ENCODE measurements at places on chromosomes 16 and 17.

GRCh38 chr16:89581861-89582563 lies 6.5 kb downstream of the CPNE7 start:
- DNase-seq: no peak

DNA sequence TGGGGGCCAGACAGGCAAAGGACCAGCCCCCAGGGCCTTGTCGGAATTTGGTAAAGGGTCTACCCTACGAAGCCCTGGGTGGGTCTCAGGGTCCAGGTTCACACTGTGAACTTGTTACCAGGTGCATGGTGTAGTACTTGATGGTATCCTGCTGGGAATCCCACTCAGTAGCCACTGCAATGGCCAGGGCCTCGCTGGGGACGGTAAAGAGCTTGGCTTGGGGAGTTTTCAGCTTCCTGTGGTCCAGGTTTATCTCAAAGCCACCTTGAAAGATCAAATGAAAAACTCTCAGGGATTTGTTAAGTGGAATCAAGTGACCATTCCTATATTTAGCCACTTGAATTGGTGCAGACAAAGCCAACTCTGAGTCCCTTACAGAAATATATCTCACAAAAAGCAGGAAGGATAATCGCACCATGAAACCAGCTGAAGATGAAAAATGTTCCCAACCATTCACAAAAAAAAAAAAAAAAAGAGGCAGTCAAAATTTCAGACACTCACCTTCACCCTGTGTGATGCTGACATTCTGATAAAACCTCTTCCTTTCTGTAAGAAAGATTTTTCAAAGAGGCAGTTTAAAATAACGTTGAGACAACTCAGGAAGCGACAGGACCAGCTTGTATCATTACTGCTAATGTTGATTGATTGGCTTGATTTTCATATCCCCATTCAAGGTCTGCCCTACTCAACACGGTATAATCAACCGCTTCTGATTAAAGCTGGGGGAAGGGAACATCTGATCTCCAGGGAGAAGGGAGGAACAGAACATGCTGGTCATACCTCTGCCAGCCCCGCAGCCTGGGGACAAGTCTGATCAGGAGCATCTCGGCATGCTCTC lies 10.6 kb downstream of the ATPAF2 start:
- DNase-seq: no peak

DNA sequence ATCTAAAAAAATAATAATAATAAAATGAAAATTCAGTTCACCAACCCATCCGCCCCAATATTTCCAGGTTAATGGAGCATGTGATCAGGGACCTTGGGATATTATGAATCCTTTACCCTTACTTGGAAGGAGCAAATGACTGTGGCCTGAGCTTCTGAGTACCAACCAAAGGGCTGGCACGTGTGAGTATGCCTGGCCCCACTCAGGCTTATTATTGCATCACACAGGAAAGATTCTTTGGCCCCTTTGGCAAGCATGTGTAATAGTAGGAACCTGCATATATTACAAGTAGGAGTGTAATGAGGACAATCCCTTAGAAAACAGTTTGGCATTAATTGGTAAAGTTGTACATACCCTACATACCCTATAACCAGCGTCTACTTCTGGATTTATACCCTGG lies 7.2 kb upstream of the C17orf78 start:
- DNase-seq: no peak

GRCh38 chr16:24626256-24626655 lies 86.9 kb downstream of the RBBP6 start:
- no peak for DNase-seq

- DNase-seq: no peak
Observed at GRCh38 chr16:58733248-58733670, 857 bp downstream of the GOT2 start.

DNA sequence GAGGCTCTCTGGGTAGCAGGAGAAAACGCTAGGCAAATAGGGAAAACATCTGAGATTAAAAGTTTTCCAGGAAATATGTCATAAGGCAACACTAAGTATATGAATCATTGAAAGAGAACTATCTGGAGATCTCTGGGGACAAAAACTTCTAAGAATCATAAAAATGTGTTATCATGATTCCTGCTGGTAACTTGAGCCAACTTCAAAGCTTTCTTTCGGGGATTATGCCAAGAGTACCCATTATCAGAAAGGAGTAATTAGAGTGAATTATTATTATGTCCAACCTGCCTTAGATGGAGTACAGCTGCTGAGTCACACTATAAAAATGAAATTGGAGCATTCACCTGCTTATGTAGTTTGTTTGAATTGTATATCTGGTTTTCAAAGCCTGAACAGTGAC lies 488.5 kb upstream of the SOX9 start:
- DNase-seq: no peak
